ENCODE measurements at places on chromosomes 1 and 21.
A peak's percentile ranks its signal among the peaks of the same experiment; 100 is the strongest.

GRCh38 chr1:163604896-163605295, 283.1 kb downstream of the NUF2 start:
- no peak for DNase-seq

- DNase-seq = no peak
Measured at GRCh38 chr1:238177351-238177750, 286.6 kb upstream of the ZP4 start.

GRCh38 chr21:31687108-31687507, 27.6 kb downstream of the SOD1 start:
- DNase-seq = no peak

DNA sequence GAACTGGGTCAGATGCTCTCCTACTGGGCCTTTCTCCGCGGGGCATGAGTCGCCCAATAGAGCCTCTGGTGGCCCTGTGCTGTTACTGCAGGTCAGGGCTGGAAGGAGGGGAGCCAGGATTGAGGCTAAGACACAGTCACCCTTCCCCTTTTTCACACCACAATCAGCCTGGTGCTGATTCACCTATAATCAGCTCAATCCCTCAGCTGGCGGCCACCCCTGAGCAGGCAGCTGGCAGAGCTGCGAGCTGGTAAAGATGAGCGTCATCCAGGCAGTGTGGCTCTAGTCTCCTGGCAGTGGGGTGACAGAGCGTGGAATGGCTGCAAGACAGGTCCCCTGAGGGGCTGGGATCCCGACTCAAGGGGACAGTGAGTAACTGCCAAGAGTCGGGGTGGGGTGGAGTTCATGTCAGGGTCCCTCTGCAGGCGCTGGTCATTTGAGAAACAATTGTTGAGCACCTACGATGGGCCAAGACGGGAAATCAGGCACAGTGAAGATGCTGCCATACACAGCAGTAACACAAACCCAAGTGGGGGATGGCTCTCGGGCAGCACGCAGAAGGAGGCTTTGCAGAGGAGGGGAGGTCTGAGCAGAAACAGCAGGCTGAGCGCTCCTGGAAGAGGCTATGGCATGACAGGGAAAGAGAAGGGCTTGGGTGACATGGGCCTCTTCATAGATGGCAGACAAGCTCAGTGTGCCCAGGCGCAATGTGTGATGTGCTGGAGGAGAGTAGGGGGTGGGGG, 21.8 kb downstream of the ATF3 start:
- DNase-seq = no peak

- no peak for DNase-seq
Measured at GRCh38 chr1:21594935-21595897, 73.9 kb downstream of the RAP1GAP start.

DNA sequence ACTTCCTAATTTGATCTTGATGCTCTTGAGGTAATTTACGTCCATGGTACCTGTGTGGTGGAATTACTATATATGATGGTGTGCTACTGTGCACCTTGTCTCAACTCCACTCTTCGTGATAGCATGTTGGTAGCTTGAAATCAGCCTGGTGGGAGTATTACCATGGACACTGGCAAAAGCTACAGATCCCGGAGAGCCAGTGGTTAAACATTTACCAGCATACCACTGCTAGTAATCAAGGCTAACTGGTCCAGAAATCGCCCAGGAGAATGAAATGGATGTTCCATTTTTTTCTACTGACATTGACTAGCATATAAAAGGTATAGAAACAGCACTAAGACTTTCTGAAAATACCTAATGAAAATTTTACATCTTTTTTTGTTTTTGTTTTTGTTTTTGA, 30.6 kb downstream of the ELK4 start:
- DNase-seq = no peak

DNA sequence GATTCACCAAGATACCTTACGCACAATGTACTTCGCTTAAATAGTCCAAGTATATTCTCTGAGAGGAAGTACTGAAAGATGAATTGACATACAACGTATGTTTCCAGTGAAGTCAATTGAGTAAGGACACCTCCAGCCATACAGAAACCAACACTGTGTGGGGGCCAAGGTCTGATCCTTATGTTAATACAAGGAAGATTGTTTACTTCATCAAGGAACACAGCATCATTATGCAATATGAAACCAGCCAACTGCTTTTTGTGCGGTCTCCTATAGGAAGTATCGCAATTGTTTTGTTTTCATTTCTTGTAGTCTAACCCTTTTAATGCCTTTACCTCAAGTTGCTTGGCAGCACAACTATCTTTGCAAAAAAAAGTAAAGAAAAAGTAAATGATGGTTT, 28.2 kb upstream of the TEKT2 start:
- DNase-seq = no peak

DNA sequence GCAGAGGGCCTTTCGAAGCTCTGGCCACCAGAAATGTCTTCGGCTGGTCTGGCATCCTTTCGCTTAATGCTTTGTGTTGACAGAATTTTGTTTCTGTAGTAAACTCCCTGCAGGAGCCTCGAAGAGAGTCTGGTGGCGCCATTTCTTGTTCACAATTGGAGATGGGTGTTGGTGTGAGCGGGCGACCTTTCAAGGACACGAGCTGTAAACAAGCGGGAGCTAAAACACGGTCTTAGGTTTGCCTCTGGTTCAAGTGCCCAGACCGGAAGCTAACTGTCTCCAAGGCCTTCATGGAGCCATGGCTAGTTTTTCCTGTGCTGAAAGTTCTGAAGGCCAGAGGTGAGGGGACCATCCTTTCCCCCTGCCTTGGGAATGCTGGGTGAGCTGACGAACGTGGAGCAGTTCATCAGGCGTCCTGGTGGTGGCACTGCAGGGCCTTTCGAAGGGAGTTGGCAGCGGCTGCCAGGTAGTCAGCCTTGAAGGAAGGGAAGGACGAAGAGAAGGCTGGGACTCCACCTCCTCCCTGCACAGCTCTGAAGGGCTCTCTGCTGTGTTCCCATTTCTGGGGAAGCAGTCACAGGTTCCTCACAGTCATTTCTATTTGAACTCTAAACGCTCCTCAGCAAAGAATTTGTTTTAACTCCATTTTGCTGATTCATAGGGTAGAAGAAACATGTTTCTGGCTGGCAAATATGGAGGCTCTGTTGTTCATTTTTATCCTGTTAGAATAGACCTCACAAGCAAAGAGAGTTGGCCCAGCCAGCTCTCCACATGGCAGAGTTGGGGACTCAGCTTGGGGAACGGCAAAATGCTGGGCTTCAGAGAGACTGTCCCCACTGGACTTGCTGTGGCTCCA, 35.2 kb downstream of the URB2 start:
- DNase-seq = no peak

GRCh38 chr1:23904748-23905357, 8.3 kb downstream of the CNR2 start:
- DNase-seq = no peak

- no peak for DNase-seq
Measured at GRCh38 chr1:30286241-30286987, 437.0 kb downstream of the MATN1 start.

- DNase-seq = peak; percentile 88
Measured at GRCh38 chr1:181126871-181127587, 38.5 kb downstream of the IER5 start.

GRCh38 chr1:36524359-36525062, 41.8 kb upstream of the CSF3R start:
- no peak for DNase-seq
